Activated CD4-positive, alpha-beta memory T cell treated with anti-CD3 and anti-CD28 coated beads for 36 hours (primary cell): ENCODE measurements at places on chromosomes 7 and 10. TPM values are rescaled to one million over a fixed set of nuclear protein-coding genes. Genes with fewer than 3 reads are reported as not detected.

GRCh38 chr7:115135146-115135545, 213.3 kb downstream of the MDFIC start:
- H3K4me1 ChIP-seq, result peaks cover 30% of the 10 kb centered on the region
- H3K36me3 ChIP-seq, result no peaks in the 10 kb centered on the region
- H3K27me3 ChIP-seq, result no peaks in the 10 kb centered on the region
- H3K27ac ChIP-seq, result no peak overlapping the region
- no peak for DNase-seq
- no peak overlapping the region for H3K4me3 ChIP-seq

The NEUROD6 gene
- total RNA-seq, result not detected

DNA sequence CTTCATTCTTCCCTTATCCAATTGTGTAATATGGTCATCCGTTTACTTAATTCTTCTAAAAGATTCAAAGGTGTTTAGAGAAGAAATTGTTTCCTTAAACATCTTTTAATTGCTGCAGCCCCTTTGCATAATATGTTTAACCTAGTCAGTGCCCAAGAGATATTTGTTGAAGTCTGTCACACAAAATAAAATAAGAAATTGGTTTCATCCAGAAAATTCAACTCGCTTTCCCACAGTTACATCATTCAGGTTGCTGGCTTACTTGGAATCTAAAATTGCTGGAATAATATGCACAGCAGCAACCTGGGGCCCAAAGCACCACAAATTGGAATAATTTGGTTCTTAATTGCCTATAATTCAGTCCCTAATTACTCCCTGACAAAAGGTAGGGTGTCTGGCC, 155.1 kb upstream of the ETV1 start:
- no peak overlapping the region for H3K4me3 ChIP-seq
- no peaks in the 10 kb centered on the region for H3K27me3 ChIP-seq
- no peak overlapping the region for H3K27ac ChIP-seq
- H3K36me3 ChIP-seq, result no peaks in the 10 kb centered on the region
- no peak for DNase-seq

The SLC29A4 gene
- total RNA-seq, result 0.56 TPM

The MYOZ1 gene
- not detected for total RNA-seq

GRCh38 chr10:26486990-26487850, 49.1 kb downstream of the APBB1IP start:
- DNase-seq, result peak; percentile 86
- H3K27me3 ChIP-seq, result no peaks in the 10 kb centered on the region
- H3K4me1 ChIP-seq, result peaks cover 66% of the 10 kb centered on the region
- H3K36me3 ChIP-seq, result peaks cover 8% of the 10 kb centered on the region

DNA sequence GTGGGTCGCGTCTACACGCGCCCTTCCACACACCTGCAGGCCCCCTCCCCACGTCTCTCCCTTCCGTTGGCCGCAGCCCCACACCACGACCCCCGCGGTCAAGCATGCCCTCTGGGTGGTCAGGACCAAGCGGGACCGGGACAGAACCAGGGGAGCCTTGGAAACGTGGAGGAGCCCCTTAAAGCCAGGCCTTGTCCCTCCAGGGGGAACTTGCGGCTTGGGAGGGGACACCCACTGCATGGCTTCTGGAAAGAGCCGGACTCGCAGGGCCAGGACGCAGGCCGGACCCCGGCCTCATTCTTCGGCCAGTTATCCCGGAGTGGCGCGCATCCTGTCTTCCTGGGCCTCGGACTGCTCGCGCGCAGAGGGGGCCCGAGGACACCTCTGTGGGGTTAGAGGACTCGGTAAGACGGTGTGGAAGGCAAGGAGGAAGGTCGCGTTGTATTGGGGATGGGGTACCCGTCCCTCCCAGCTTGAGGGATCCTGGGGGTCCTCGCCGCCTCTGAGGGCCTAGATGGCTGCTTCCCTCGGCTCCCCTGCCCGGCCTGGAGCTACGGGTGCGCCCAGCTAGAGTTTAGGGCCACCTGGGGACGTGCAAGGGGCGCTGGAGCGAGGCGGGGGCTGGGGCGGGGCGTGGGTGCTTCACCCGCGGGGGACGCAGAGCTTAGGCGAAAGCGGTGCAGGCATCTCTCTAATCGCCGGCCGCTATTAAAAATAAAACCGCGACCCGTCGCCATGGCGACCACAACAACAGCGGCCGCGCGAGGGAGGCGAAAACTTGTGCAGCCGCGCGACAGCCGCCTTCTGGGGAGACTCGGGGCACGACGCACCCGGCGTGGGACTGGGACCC, 1.8 kb upstream of the PDGFA start:
- peaks cover 12% of the 10 kb centered on the region for H3K4me1 ChIP-seq
- no peak overlapping the region for H3K27ac ChIP-seq
- peaks cover 31% of the 10 kb centered on the region for H3K27me3 ChIP-seq

The ZNF425 gene
- 0.75 TPM for total RNA-seq

DNA sequence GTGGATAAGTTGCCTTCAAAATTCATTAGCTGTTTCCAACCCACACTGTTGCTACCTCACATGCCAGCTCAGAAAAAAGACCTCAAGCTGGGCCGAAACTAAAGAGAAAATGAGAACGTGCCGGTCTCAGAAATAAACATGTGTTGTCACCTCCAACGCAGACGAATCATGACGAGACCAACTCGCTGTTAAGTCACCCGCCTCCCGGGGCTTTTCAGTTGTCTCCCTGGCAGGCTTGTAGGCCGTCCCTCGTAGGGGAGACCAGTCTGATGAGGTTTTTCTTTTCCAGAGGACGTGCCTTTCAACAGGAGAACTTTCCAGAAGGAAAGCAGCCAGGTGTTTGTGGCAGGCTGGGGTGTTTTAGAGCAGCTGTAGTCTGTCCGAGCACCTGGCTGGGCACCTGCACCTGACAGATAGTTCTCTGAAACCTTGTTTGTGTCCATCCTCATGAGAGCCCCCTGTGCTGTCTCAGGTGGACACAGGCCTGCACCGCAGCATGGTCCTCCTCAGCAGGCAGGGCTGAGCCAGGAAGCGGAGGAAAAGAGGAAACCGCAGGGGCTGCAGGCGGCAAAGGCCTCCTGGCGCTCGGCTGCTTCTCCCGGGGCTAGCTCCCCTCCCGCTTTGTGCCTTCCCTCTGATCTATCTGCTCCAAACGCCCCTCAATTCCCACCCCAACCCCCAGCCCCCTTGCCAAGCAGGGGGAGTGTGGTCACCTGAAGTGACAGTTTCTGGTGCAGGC, 78.8 kb downstream of the CHST15 start:
- H3K27me3 ChIP-seq, result no peaks in the 10 kb centered on the region
- no peaks in the 10 kb centered on the region for H3K4me1 ChIP-seq
- DNase-seq, result no peak
- H3K27ac ChIP-seq, result no peak overlapping the region
- no peaks in the 10 kb centered on the region for H3K36me3 ChIP-seq
- H3K4me3 ChIP-seq, result no peak overlapping the region

DNA sequence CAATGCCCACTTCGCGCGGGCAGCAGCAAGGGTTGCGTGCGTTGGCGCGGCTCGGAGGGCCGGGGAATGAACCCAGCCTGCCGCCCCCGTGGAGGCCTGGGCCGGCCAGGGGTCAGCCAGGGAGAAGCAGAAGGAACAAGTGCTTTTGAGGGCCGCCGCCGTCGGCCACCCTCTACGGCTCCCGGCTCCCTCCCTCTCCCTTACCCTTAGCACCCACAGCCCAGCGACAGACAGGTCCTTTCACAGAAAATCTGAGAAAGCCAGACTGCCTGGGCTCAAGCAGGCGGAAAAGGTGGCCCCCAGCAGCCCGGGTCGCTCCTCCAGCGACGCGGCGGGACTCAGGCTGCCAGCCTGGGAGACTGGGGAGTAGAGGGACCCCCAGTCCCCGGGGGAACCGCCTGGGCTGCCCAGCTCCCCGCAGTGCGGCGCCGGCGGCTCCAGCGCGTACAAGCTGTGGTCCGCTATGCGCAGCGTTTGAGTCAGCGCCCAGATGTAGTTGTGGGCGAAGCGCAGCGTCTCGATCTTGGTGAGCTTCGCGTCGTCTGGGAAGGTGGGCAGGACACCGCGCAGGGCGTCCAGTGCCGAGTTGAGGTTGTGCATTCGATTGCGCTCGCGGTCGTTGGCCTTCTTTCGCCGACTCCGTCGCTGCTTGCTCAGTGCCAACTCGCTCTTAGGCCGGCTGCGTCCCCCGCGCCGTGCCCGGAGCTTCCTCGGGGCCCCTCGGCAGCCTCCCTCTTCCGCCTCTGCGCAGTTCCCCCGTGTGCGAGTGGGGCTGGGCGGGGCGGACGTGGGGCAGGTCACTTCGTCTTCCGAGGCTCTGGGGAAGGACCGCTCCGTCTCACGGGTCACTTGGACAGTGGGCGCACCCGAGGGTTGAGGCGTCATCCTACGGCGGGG, 815 bp downstream of the NEUROG3 start:
- no peaks in the 10 kb centered on the region for H3K36me3 ChIP-seq
- DNase-seq, result peak; percentile 50
- H3K27me3 ChIP-seq, result peaks cover 78% of the 10 kb centered on the region
- H3K27ac ChIP-seq, result no peak overlapping the region
- peaks cover 21% of the 10 kb centered on the region for H3K4me1 ChIP-seq

GRCh38 chr10:1540144-1540543, 197.2 kb downstream of the ADARB2 start:
- H3K36me3 ChIP-seq, result no peaks in the 10 kb centered on the region
- no peak overlapping the region for H3K27ac ChIP-seq
- no peak overlapping the region for H3K4me3 ChIP-seq
- no peaks in the 10 kb centered on the region for H3K27me3 ChIP-seq

The FBXO24 gene
- 2.6 TPM for total RNA-seq

GRCh38 chr7:128909625-128910568, 612 bp downstream of the KCP start:
- H3K27ac ChIP-seq, result no peak overlapping the region
- H3K27me3 ChIP-seq, result peaks cover 45% of the 10 kb centered on the region
- H3K4me1 ChIP-seq, result peaks cover 4% of the 10 kb centered on the region
- no peak overlapping the region for H3K4me3 ChIP-seq

The FXYD4 gene
- not detected for total RNA-seq

The ARL3 gene
- 10.1 TPM for total RNA-seq

DNA sequence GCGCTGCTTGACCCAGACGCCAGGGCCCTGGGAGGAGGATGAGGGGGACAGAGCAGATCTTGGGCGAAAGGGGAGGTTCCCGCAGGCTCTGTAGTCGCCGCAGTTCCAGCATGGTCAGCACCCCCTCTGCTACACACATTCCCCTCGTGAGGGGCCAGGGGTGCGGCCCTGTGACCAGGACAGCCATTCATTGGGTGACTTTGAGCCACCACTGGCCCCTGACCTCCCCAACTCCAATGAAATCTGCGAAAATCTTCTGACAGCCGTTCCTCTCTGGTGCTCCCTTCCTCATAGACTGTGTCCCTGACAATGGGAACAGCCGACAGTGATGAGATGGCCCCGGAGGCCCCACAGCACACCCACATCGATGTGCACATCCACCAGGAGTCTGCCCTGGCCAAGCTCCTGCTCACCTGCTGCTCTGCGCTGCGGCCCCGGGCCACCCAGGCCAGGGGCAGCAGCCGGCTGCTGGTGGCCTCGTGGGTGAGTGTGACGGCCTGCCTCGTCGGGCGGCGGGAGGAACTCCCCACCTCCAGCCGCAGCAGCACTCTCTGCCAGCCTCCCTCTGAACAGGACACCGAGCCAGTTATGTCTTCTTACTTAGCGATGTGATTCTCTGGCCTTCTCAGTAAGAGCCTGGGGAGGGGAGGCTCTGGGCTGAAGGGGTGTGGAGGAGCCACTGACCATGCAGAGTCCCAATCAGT, 825 bp downstream of the TMEM176A start:
- no peak overlapping the region for H3K27ac ChIP-seq
- H3K36me3 ChIP-seq, result no peaks in the 10 kb centered on the region
- peaks cover 43% of the 10 kb centered on the region for H3K27me3 ChIP-seq
- DNase-seq, result no peak
- peaks cover 5% of the 10 kb centered on the region for H3K4me1 ChIP-seq

GRCh38 chr7:89728481-89728880, 425.8 kb upstream of the STEAP1 start:
- no peak overlapping the region for H3K27ac ChIP-seq
- no peaks in the 10 kb centered on the region for H3K27me3 ChIP-seq
- H3K4me3 ChIP-seq, result no peak overlapping the region

GRCh38 chr10:110368002-110368401, 63.3 kb upstream of the SMNDC1 start:
- H3K27ac ChIP-seq, result peak overlapping the region; percentile 35
- H3K27me3 ChIP-seq, result no peaks in the 10 kb centered on the region
- H3K4me1 ChIP-seq, result peaks cover 71% of the 10 kb centered on the region
- peak; percentile 38 for DNase-seq

DNA sequence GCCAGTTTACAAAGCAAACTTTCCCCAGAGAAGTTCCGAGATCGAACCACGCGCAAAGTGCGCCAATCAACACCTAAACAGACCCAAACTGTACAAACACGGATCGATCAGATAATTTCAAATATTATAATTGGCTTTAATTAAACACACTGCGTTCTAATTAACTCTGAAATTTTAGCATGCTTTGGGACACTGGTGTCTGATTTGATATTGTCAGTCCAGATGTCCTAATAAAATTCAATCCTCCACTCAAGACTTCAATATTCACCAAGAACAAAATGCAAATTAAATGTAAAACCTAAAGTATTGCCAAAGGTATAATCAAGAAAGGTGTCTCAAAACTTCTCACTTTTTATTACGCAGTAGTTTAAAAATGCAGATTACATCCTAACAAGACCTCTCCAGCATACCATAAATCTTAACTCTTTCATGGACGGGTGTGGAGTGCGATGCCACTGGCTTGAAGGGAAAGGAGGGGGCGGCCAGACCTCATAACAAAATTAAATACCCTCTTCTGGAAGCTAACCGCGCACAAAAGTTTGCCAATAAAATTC, 5.9 kb upstream of the EBF3 start:
- no peak for DNase-seq
- peaks cover 2% of the 10 kb centered on the region for H3K36me3 ChIP-seq
- H3K4me1 ChIP-seq, result peaks cover 16% of the 10 kb centered on the region
- peaks cover 66% of the 10 kb centered on the region for H3K27me3 ChIP-seq
- peak overlapping the region; percentile 28 for H3K27ac ChIP-seq

DNA sequence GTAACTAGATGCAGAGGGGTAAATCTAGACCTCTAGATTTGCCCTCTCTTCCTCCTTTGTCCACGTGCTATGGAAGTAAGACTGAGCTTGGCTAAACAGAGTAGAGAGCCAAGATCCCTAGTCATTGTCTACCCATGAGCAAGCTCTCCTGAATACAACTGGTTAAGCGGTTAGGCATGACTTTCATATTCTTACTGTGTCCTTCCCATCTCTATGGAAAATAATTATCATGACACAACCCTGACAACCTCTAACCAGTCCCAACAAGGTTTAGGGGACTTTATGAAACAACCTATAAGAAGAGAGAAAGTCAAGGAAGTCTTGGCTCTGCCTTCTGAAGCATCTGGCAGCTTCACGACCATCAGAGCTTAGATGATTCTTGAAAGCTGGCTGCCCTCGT, 7.8 kb upstream of the LAMB4 start:
- H3K4me1 ChIP-seq, result peaks cover 15% of the 10 kb centered on the region
- DNase-seq, result no peak
- no peak overlapping the region for H3K4me3 ChIP-seq
- no peaks in the 10 kb centered on the region for H3K36me3 ChIP-seq
- H3K27ac ChIP-seq, result no peak overlapping the region
- peaks cover 3% of the 10 kb centered on the region for H3K27me3 ChIP-seq

The TNS3 gene
- 0.15 TPM for total RNA-seq

The TCAF1 gene
- 26.1 TPM for total RNA-seq

The MRLN gene
- not detected for total RNA-seq
